ENCODE measurements at places on chromosomes 6 and 20. TPM values are rescaled to one million over a fixed set of nuclear protein-coding genes. Genes with fewer than 3 reads are reported as not detected.

The GNAS-AS1 gene
- total RNA-seq: not detected

The ADGRF4 gene
- 9.7 TPM for total RNA-seq

The HCRTR2 gene
- not detected for total RNA-seq

The KHDC1L gene
- total RNA-seq: 0.32 TPM

The CEP162 gene
- total RNA-seq: 1.5 TPM

The CDC40 gene
- 9.4 TPM for total RNA-seq

The LY6G6F gene
- total RNA-seq: not detected

The OR2J3 gene
- not detected for total RNA-seq

The KCNK16 gene
- total RNA-seq: not detected

The GPLD1 gene
- 0.93 TPM for total RNA-seq

The HLA-DQA2 gene
- not detected for total RNA-seq

The ZNF318 gene
- 3.7 TPM for total RNA-seq

The NFATC2 gene
- 9.2 TPM for total RNA-seq

The KIF3B gene
- total RNA-seq: 30.1 TPM

The ADGB gene
- not detected for total RNA-seq

The RCAN2 gene
- not detected for total RNA-seq

The TTLL9 gene
- total RNA-seq: not detected

The HS3ST5 gene
- total RNA-seq: not detected

The DEFB124 gene
- not detected for total RNA-seq

The LCA5 gene
- 1.3 TPM for total RNA-seq

The SNX21 gene
- total RNA-seq: 6.9 TPM

The STMND1 gene
- not detected for total RNA-seq

The SLC2A10 gene
- total RNA-seq: not detected
